K562 (cell line): ENCODE measurements at places on chromosomes 16 and 17.

GRCh38 chr17:13204607-13205237 is 186.9 kb upstream of the ELAC2 start:
- DNase-seq, result no peak

- no peak for DNase-seq
Measured at GRCh38 chr16:78096386-78096785, 3.1 kb upstream of the WWOX start.

DNA sequence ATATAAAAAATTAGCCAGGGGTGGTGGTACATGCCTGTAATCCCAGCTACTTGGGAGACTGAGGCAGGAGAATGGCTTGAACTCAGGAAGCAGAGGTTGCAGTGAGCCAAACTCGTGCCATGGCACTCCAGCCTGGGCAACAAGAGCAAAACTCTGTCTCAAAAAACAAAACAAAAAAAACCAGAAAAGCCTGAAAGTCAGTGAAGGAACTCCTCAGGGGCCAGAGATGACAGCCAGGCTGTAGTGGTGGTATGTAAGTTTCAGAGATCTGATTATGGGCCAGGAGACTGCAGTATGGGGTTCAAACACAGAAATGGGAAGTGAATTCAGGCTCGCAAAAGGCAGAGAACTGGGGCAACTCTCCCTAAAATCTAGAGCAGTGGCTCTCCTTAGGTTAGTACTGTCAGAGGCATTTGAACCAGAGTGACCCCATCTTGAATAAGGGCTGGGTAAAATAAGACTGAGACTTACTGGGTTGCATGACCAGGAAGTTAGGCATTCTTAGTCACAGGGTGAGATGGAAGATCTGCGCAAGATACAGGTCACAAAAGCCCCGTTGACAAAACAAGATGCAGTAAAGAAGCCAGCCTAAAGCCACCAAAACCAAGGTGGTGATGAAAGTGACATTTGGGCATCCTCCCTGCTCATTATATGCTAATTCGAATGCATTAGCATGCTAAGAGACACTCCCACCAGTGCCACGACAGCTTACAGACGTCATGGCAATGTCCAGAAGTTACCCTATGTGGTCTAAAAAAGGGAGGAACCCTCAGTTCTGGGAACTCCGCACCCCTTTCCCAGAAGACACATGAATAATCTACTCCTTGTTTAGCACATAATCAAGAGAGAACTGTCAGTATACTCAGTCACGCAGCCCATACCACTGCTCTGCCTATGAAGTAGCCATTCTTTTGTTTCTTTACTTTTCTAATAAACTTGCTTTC is 120.2 kb upstream of the XYLT1 start:
- no peak for DNase-seq

GRCh38 chr16:13606804-13607203 is 313.1 kb upstream of the ERCC4 start:
- no peak for DNase-seq

DNA sequence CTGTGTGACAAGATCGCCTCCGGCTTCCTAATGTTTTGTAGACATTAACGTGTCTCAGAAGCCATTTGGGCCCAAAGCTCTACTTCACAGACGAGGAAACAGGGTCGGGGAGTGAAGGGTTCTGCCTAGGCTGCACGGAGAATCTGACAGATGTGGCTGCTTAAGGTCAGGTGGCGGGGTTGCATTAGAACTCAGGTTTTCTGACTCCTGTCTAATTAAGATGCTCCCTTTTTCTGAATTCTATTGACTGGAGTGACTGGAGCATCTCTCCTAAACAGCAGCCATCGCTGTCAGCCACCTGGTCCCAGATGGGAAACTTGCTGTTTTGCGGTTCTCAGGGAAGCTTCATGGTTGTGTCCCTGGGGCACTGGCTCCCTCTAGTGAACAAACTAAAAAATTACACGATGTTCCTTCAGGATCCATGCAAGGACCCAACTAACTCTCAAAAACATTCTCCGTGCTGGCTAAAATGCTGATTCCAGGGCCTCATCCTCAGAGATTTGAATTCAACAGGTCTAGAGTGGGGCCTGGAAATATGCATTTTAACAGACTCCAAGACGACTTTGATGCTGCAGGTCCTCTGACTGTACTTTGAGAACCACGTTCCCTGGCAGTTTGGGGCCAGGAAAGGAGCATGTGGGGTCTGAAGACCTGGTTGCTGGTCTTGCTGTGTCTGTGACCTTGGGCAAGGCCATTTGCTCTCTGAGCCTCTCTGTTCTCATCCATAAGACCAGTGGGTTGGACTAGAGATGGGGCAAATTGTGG is 117.4 kb downstream of the IRF8 start:
- peak; percentile 54 for DNase-seq

DNA sequence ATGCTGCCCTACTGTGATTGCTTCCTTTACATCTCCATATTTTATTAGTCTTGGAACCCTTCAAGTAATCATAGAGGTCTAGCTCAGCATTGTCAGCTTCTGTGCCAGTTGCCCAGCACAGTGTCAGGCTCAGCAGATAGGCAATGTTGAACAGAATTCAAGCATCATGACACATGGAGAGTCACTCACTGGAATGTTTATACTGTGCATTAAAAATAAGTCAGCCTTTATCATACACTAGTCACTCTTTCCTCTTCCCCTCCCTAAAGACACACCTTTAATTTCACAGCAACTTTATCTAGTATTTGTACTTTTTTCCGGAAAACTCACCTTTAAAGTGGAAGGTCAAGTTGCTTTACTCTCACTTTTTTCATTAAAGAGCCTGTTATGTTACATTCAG is 253.8 kb upstream of the CDH11 start:
- no peak for DNase-seq

- no peak for DNase-seq
Measured at GRCh38 chr17:66469088-66469442, 166.7 kb downstream of the PRKCA start.

DNA sequence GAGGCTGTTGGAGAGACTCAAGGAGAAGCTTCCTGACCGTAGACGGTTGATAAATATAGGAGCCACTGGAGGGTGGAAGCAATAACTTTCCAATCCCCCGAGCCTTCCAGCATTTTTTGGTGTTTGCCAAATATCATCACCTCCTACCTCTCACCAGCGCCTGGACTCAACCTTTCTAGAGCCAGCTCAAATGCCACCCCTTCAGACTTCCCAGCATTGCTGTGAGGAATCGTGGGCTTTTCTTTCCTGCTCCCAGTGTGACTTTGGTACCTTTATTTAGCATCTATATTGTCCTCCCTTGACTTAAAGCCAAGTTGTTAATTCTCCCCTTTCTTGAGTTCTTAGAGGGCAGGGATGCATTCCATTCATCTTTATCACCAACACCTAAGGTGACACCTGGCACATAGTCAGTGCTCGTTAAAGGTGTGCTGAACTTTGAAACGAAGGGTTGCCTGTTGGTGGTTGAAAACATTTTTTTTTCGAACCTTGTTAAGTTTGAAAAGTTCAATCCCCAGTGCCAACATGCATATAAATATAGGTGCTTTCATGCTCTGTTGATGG is 35.3 kb upstream of the CCR7 start:
- DNase-seq, result no peak

- no peak for DNase-seq
Measured at GRCh38 chr17:418421-418751, 65.8 kb upstream of the RPH3AL start.

GRCh38 chr16:49972961-49973360 is 52.1 kb upstream of the CNEP1R1 start:
- DNase-seq, result no peak

- DNase-seq, result no peak
Measured at GRCh38 chr16:76441391-76441790, 164.2 kb downstream of the CNTNAP4 start.

DNA sequence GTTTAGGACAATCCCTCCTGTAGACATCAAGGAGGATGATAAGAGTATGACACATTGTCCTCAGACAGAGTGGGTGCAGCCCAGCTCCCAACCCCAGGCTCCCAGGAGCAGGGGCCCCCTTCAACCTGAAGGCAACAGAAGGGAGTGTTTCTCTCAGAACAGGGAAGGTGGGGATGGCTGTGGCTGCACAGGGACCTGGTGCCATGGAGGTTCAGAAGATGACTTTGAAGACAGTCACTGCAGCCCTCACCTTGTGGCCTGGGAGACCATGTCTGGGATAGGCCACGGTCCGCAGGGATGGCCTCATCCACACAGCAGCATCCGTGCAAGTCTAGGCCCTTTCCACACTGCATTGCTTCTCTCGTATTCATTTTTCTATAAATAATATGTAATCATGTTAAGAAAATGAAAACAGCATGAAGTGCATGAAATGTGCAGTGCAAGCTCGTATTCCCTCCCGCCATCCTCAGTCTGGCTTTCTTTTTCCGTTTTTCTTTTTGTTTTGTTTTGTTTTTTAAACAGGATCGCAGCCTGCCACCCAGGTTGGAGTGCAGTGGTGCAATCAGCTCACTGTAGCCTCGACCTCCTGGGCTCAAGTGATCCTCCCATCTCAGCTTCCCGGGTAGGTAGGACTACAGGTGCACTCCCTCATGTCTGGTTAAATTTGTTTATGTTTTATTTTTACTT is 71.1 kb downstream of the METRNL start:
- DNase-seq, result no peak

- DNase-seq, result no peak
Measured at GRCh38 chr17:40095944-40096791, 4.2 kb downstream of the NR1D1 start.

GRCh38 chr16:10069374-10069773 is 112.9 kb downstream of the GRIN2A start:
- no peak for DNase-seq

DNA sequence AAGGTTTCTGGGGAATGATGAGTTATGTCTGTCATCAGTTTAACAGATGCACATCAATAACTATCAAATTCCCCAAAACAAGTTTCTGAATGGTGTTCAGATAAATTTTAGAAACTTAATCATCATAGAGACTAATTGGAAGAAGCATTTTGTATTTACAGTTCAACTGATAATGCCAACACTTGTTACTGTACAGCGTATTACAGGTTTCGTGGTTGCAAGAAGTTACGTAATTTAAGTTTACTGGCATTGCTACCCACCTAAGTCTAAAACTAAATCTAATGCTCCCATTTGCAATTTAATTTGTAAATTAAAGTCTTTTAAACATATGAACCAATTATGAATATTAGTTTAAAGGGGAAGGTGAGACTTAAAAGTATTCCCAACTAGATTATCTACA is 3.0 kb downstream of the SRSF1 start:
- no peak for DNase-seq

DNA sequence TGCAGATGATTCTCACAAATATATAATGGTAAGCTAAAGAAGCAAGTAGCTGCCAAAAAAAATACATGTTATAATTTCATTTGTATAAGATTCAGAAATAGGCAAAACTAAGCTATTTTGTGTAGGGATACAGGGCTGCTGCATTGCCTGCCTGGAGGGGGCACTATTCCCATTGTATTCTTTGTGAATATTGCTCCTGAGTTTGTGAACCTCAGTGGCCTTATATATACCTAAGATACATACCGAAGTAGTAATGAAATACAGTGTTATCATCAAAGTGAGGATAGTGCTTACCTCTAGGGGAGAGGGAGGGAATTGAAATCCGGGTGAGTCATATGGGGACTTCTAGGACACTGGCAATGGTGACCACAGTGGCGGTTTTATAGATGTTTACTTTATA is 53.5 kb downstream of the C17orf58 start:
- peak; percentile 30 for DNase-seq

- DNase-seq, result no peak
Measured at GRCh38 chr17:46950997-46951621, 27.9 kb downstream of the RPRML start.

DNA sequence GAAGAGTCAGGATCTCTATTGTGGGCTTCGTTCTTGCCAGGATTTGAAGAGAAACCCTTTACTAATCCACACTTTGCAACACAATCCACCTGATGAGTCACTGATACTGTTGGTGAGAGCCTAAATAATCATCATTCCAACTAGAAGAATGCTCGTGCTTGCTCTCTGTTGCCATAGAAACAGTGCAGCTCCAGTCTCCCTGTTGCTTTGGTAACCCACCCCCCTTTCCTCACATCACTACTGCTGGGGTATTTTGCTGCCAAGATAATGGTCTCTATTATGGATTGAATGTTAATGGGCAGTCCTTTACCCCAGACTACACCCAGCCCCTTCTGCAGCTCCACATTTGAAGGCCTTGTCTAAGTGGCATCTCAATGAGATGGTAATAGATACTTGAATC is 190.4 kb downstream of the ABCC12 start:
- DNase-seq, result no peak

- DNase-seq, result peak; percentile 54
Measured at GRCh38 chr17:77306790-77307478, 166.2 kb downstream of the SEC14L1 start.

- no peak for DNase-seq
Measured at GRCh38 chr16:47213761-47214440, 70.2 kb upstream of the NETO2 start.

DNA sequence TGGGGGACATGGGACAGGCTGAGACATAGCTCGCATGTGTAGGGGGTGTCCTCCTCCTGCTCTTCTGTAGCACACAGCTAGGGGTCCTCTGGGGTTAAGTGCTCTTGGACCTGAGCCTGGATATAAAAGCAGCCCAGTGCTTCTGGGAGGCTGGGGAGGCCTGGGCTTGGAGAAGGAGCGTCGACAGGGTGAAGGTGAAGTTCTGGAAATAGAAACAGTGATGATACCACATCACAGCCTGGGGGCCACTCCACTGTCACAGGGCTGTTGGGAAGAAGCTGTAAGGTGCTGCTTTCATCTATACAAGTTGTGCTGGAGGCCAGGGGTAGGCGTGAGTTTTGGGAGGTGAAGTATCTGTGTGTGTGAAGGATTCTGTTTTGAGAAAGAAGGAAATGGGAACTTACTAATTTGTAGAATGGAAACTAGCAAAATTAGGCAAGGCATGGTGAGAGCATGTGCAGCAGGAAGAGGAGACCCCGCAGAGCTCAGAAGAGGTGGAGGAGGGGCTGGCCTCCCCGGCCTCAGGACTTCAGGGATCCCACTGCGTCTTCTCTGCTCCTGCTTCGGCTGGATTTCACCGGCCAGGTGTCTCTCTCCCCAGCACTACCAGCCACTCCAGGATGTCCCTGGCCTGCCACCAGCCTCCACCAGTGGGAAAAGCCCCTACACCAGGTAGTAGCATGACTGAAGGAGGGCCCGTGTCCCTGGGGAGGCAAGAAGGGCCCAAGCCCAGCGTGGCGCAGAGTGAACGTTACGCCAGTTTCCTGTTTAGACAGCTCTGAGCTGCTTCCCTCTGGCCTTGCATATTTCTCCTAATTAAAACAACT is 19.4 kb downstream of the PLCG2 start:
- DNase-seq, result no peak

- DNase-seq, result peak; percentile 13
Measured at GRCh38 chr16:3793161-3793576, 75.8 kb upstream of the TRAP1 start.

- peak; percentile 38 for DNase-seq
Measured at GRCh38 chr16:31141489-31142108, 6.1 kb upstream of the PRSS8 start.

DNA sequence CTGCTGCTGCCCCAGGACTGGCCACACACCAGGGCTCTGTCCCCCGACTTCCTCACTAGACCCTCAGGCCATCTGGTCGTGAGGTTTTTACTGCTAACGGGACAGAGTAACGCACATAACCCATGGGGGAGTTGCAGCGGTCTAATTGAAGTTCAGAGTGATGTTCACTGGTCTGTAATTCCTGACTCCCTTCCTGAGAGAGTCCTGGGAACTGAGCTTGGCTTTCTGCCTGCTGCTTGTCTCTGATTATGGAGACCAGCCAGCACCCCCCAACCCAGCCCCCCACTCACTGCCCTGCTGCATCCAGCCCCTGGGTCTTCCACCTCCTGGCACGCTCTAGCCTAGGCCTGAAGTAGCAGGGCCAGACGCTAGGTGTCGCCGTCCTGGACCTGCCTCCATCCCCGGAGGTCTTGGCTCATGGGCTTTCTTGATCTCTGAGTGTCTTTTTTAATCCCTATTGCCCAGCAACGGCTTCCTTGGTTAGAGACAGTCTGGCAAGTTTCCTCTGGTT is 192.9 kb downstream of the CCDC182 start:
- DNase-seq, result peak; percentile 66

- no peak for DNase-seq
Measured at GRCh38 chr16:49598383-49599170, 225.0 kb downstream of the C16orf78 start.
